ENCODE measurements at places on chromosomes 5 and 9.
A peak's percentile ranks its signal among the peaks of the same experiment; 100 is the strongest.

- no peak for DNase-seq
These were observed 266.7 kb downstream of the NSG2 start for GRCh38 chr5:174312270-174312617.

- DNase-seq = no peak
These were observed 99.6 kb upstream of the TAF11L2 start for GRCh38 chr5:17398431-17398830.

- no peak for DNase-seq
These were observed 51.2 kb downstream of the RALGPS1 start for GRCh38 chr9:126965541-126966428.

DNA sequence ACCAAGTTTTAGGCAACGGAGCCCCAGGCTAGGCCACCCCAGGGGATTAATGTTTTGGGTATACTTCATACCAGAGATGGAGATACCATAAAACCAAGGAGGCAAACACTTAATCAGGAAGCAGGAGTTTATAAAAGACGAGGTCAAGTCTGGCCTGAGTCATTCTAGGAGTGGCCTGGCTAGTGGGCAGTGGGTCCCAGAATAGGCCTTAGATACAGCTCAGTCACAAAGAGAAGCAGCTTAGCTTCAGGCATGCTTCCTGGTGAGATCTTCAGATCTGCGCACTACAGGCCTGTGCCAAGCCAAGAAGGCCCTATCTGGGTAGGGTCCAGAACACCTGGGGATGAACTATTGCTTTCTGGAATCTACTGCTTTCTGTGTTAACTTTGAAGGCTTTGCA, 20.6 kb upstream of the NR5A1 start:
- DNase-seq = no peak

GRCh38 chr9:137449931-137450538, 8.9 kb upstream of the ENTPD8 start:
- DNase-seq = no peak

DNA sequence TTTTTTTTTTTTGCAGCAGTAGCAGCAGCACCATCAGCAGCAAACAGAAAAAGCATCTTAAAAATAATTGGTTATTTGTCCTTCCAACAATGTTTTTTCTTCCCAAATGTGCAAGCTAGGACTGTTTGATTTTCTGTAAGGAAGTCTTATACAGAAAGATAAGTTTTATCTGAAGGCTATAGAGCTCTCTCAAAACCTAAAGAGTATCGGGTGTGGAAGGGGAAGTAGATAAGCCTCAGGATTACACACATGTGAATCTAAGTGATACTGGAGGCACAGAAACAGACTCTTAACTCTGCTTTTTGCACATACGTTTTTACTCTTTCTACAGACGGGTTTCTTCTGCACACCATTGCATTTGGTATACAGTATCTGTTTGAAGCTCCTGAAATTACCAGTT, 184.4 kb upstream of the FTMT start:
- no peak for DNase-seq

DNA sequence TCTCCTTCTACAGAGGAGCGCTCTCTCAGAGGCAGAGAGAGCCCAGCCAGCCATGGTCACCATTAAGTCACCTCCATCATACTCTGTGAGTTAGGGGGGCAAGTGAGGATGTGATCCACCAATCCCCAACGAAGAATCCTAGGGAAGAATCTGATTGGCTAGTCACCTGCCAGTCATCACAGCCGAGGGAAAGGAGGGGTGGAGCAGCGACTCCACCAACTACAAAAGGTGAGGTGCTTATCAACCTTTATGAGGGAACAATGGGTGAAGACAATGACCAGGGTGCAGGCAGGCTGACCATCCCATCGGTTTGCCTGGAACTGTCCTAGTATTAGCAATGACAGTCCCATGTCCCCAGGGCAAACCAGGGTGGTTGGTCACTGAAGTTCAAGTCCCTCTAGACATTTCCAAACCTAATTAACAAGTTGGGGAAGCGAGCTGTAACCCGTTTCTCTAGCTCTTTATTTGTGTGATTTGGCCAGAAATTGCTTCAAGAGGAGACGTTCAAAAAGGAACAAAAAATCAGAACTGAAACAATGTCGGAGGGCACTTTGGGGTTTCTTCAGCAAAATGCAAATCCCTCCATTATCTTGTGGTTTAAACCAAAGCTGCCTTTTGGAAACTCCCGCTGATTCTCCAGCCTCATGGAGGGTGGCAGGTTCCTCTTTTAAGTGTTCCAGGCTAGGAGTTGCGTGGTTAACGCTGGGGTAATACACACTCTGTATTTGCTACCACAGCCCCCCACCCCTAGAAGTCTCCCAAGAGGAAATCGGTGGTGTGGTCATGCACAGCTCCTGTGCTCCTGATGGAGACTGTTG, 18.8 kb upstream of the FCN1 start:
- no peak for DNase-seq

GRCh38 chr5:122909470-122910100, 64.2 kb downstream of the SNX24 start:
- DNase-seq = no peak

DNA sequence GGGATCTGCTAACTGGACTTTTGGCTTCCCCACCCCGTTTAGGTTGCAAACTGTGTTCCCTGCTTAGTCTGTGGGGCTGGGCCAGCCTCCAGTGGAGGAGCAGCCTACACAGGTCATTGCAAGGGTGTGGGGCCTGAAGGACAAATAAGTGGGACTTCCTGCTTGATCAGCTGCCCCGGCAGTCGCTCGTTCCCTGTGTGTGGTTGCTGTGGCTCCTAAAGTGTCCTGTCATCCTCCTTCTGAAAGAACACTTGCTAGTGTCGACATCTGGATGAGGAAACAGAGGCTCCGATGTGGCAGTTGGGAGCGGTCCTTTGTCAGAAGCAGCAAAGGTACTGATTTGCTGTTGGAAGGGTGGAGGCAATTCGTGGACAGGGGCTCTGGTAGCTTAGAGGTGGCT, 88.9 kb upstream of the TBCA start:
- peak; percentile 21 for DNase-seq

- DNase-seq = no peak
These were observed 53.2 kb downstream of the MVB12B start for GRCh38 chr9:126379661-126380360.

DNA sequence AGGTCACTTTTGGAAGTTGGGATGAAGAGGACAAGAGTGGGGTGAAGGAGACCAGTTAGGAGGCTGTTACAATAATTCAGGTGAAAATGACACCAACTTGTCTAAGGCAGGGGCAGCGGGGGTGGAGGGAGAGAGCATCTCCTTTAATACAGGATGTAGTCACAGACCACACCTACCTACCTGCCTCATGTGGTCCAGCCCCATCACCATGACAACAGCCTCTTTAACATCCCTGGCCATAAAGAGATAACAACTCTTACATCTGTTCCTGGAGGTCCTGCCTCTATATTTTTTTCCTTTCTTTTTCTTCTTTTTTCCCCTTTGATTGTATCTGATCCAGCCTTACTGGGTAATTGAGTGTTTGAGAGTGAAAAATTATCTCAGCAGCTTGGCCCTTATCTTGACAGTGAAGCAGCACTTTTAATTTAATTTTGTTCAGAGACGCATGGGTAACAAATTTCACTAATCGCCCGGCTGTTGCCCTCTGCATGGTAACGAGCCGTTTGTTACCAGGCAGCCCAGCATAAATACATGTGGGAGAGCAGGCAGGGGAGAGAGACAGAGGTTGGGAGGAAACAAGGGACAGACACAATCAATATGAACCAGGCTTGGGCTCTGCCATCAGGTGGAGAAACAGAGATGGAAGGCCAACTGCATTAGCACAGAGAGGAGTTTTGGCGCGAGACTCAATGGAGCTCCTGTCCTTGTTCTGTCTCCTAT, 338.1 kb downstream of the ASTN2 start:
- DNase-seq = no peak

DNA sequence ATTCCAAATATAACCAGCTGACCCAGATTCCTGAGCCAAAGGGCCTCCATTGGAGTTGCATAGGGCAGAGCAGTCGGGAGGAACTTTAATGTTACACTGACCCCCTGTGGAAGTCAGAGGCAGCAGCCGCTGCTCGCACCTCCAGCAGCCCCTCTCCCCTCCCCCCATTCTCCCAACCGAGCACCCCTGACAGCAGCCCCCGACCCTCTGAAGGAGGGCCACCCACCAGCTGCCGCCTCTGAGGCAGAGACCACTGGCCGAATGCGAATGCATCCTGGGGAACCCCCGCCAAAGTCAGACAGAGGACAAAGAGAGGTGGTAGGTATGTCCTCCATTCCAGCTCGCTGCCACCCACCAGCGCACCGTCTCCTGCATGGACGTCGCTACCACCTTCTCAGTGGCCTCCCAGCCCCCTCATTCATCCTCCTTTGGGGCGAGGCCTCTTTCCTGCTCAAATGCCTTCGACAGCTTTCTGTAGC, 231.0 kb downstream of the CDK5RAP2 start:
- no peak for DNase-seq

GRCh38 chr5:144015961-144016360, 154.5 kb downstream of the YIPF5 start:
- peak; percentile 31 for DNase-seq

DNA sequence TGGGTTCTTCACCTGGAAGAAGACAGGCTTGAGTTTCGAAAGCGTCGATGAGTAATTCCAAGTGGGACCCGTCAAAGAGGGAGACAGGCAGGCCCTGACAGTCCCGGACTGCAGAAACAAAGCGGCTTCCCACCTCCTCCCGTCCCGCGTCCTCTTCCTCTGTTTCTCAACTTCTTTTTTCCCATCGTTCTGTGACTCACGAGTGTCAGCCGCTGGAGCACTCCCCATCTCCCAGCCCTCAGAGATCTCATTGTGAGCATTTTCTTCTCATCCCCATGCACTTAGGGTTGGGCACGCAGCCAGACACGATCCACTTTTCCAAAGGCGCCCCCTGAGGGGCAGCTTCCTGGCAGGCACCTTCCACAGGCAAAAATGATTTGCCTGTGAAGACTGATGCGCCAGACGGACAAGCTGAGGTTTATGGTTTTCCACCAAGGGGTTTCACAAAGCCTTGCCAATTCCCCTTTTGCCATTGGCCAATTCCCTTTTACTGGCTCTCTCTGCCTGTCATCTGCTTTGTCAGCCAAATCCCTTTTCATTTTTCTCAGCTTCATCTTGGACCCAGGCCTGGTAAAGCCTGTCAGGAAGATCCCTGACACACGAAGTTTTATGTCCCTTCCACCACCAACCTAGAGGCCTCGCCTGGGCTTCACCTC, 86.5 kb upstream of the ANKRD55 start:
- DNase-seq = no peak

- DNase-seq = no peak
These were observed 72.6 kb downstream of the ENTREP1 start for GRCh38 chr9:69397384-69398214.

- no peak for DNase-seq
These were observed 100.9 kb downstream of the BOD1 start for GRCh38 chr5:173515526-173515925.

- no peak for DNase-seq
These were observed 109.4 kb downstream of the ASTN2 start for GRCh38 chr9:117305454-117305853.

- no peak for DNase-seq
These were observed 1673.9 kb upstream of the WWC1 start for GRCh38 chr5:166617507-166617906.

- no peak for DNase-seq
These were observed 58.8 kb upstream of the RAI14 start for GRCh38 chr5:34597034-34598027.

GRCh38 chr9:114281473-114282103, 41.3 kb upstream of the ORM1 start:
- DNase-seq = no peak

DNA sequence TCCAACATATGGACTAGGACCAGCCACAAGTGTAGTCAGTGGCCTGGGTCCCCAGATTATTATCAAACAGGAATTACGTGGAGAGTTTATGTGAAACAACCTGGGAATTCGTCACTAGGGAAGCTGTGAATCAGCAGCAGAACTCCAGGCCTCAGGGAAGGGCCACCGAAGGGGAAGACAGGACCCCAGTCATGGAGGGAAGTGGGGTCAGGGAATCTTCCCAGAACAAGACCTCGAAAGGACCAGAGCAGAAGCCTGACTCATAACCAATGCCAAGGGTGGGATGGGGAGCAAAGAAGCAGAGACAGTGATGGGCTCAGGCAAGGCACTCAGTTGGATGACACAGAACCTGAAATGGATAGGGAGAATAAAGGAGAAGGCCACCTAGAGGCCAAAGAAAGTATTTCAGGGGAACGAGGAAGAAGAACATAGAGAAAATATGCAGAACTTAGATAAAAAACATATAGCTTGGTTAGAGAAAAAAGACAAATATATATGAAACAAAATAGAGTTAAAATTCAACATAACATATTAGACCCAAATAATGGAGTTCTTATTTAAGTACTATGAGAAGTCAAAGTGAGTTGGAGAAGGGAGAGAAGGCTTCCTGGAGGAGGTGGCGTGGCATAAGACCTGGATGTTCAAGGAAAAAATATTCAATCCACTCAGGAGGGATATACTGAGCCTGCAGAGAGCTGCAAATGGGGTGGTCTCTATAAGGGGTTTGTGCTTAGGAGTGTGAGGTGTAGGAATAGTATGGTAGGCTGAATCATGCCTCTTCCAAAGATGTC, 66.7 kb upstream of the CAST start:
- DNase-seq = no peak

- no peak for DNase-seq
These were observed 53.2 kb downstream of the PCSK1 start for GRCh38 chr5:96379896-96380295.

- no peak for DNase-seq
These were observed 609.8 kb downstream of the PTPRD start for GRCh38 chr9:10003047-10003446.

- no peak for DNase-seq
These were observed 549.1 kb downstream of the CSNK1G3 start for GRCh38 chr5:124061068-124061430.

GRCh38 chr9:128323212-128323730, 632 bp downstream of the COQ4 start:
- no peak for DNase-seq

DNA sequence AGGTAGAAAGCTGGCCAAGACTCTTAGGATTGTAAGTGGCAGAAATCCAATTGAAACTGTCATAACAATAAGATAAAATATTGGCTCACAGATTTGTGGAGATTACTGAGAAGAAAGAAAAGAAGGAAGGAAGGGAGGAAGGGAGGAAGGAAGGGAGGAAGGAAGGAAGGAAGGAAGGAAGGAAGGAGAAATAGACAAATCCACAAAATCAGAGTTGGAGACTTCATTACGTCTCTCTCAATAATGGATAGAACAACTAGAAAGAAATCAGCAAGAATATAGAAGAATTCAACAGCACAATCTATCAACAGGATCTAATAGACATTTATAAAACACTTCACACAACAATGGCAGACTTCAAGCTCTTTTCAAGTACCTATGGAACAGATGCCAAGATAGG, 17.9 kb upstream of the PAM start:
- DNase-seq = no peak

GRCh38 chr9:131148966-131149687, 23.7 kb downstream of the NUP214 start:
- DNase-seq = no peak

DNA sequence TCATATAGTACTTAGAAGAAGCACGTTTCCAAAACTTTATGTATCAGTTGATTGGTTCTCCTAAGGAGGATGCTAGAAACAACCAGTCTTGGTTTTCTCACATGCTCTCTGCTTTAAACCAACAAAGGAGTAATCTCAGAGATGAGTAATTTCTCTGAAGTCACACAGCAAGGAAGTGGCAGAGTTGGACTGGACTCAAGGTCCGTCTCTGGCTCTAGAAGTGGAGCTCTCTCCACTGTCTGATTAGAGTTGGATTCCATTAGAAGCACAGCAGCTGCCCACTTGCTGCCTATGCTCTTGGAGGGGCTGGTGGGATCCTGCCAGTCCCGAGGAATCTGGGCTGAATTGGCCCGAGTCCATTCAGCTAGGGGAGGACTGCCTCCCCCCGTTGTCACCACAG, 21.0 kb downstream of the RALGPS1 start:
- DNase-seq = no peak

All from DMS153 (cell line).